NCI-H2107 (cell line): ENCODE measurements at places on chromosomes 6 and 20.

- no peak for DNase-seq
These were observed 843 bp downstream of the FBXO9 start for GRCh38 chr6:53066077-53066417.

DNA sequence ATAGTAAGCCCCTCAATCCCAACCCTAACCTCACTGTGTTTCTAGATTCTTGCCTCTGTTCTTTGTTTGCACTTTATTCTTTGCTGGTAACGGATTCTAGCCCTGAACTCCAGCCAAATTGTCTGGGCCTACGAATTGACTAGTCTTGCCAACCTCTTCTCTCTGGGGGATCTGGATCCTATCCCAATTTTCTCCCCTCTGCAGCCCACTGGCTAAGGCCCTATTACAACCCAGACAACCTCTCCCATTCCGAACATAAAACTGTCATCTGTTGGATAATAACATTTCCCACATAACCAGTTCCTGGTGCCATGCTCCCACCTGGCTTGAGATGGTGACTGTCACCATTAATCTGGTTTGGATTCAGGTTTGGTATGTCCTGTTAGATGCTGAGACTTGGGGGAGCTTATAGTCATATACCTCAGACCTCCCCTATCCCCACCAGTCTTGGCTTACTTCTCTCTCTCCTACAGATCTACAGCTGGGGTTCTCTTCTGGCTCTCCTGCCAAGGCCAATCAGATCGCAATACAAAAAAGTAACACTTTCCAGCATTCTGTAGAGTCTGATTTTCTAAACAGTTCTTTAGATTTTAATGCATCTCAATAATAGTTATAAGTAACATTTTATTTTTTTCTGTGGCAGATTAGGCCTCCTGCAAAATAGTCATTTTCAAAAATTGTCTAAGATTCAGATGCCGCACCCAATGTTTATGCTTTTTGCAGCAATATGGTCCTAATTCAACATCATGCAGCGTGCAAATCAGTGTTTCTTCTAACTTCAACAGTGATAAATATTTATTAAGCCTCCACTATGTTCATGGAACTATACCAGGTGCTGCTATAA lies 29.8 kb upstream of the AHI1 start:
- DNase-seq, result no peak

GRCh38 chr20:43387737-43388136 lies 70.0 kb upstream of the SRSF6 start:
- DNase-seq, result no peak

DNA sequence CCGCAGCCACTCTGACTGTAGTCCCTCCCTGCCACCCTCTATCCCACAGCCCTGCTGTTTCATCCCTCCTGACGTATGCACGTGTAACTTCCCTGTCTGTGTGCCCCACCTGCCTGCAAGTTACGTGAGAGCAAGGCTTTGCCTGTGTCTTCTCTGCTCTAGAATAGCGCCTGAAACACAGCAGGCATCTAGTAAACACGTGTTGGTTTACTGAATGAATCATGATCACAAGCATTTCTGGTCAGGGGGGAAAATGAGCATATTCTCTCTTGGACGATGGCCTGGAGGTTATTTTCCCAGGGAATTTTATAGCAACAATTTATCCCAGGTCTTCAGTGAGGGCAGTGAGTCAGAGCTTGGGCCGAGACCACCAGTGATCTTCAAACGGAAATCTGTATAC lies 38.3 kb downstream of the PSMG4 start:
- no peak for DNase-seq

DNA sequence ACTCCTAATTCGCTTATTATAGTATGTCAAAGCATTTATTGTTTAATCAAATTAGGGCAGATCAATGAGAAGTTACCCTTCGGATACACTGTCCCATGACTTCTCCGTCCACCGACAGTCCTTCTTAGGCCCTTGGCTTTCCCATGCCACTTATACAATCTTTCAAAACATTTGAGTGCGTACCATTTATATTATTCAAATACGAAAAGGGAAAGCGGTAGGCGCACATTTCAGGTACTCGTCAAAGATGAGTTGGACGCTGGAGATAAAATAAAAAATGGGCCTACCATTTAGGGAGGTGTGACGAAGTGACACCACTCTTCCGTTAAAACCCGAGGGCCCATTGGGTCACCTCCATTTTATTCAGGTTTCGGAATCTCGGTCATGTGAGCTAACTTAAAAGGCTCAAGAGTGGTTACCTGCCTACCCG lies 542 bp upstream of the AFG1L start:
- DNase-seq, result no peak

GRCh38 chr6:56486681-56487080 lies 156.0 kb downstream of the DST start:
- DNase-seq, result no peak

DNA sequence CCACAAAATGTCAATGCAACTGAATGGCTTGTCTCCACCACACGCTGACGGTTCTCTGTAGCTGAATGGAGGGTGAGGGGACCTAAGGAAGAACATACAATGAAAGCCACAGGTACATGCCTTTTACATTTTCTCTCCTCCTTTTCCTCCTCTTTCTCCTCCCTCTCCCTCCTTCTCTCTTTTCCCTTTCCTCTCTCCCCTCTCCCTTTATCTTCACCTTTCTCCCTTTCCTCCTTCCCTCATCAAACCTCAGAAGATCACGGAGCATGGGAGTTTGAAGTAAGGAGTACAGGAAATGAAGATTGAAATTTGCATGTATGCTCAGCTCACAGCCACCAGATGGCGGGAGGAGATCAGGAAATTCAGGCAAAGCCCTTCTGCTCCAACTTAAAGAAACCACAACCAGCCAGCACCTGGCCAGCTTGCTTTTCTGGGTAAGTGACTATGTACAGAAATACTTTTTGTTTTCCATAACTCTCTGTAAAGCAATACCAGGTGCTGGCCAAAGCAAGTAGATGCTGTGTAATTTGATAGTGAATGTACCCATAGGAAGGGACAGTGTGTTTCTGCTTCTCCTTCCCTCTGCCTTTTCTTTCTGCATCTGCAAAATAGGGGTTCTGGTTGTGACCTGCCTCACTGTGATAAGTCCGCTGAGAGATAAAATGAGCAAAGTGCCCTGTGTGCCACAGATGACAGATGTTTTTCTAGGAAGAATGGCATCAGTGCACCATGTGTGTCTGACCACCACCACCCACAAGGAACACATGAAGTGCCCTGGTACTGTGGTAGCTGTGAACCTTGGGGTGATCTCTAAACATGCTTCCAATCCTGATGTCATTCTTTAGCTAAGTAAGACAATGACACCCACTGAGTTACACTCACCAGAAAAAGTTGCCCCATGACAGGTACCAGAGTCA lies 18.6 kb upstream of the FOXO3 start:
- peak; percentile 81 for DNase-seq

DNA sequence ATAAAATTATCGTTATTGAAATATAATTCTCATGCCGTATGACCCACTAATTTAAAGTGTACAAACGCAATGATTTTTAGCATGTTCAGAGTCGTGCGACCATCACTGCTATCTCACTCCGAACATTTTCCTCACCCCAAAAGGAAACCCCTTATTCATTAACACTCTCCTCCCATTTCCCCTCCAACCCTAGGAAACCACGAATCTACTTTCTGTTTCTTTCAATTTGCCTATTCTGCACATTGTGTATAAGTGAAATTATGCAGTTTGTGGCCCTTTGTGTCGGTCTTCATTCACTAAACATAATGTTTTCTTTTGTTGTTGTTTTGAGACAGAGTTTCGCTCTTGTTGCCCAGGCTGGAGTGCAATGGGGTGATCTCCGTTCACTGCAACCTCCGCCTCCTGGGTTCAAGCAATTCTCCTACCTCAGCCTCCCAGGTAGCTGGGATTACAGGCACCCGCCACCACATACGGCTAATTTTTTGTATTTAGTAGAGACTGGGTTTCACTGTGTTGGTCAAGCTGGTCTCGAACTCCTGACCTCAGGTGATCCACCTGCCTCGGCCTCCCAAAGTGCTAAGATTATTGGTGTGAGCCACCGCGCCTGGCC lies 99.7 kb upstream of the ZNF217 start:
- DNase-seq, result no peak

GRCh38 chr6:16184129-16184528 lies 54.3 kb upstream of the GMPR start:
- no peak for DNase-seq

DNA sequence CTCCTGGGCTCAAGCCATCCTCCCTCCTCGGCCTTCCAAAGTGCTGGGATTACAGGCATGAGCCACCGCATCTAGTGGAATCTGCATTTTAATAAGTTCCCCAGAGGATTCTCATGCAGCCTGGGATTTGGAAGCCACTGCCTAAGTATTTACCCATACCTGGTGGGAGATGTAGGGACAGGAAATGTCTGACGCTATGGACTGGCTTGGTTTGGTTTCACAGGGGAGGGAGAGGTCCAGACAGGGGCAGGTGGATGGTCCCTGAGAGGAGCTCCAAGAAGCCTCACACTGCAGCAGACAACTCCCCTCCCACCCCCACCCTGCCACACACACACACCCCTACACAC lies 4.4 kb downstream of the VSTM2L start:
- DNase-seq, result no peak

GRCh38 chr6:91895599-91896285 lies 1308.9 kb upstream of the MAP3K7 start:
- DNase-seq, result no peak

- DNase-seq, result no peak
These were observed 5.4 kb upstream of the FOXF2 start for GRCh38 chr6:1383729-1384548.

DNA sequence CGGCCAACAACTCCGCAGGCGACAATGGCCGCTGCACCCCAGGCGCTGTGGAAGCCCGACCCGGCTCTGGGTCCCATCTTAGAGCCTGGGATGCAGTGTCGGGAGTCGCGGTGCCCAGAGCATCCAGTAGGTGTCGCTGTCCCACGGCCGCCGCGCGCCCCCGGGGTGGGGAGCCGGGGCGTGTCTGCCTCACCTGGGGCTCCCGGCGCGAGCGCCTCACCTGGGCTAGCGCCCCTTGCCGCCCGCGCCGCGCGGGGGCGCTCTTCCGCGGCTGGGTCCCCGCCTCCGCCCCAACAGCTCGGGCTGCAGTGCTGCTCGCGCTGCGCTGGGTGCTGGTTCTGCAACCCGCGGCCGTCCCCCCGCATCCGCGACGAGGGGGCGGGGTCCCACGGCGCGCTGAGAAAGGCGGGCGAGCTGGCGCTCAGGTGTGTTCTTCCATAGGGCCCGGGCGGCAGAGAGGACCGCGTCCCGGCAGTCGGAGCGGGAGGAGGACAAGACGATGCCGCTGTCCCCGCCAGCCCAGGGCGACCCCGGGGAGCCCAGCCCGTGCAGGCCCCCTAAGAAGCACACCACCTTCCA lies at the start of gene CRYBG1:
CRYBG1 (plus strand) TSS at position 308 of the 579 bp plus-strand sequence; CDS start at position 500, 192 bp downstream.
- peak; percentile 73 for DNase-seq

- DNase-seq, result no peak
These were observed 764.1 kb upstream of the MMS22L start for GRCh38 chr6:98047164-98047563.

GRCh38 chr6:19837511-19838441 lies 606 bp downstream of the ID4 start:
- DNase-seq, result no peak

DNA sequence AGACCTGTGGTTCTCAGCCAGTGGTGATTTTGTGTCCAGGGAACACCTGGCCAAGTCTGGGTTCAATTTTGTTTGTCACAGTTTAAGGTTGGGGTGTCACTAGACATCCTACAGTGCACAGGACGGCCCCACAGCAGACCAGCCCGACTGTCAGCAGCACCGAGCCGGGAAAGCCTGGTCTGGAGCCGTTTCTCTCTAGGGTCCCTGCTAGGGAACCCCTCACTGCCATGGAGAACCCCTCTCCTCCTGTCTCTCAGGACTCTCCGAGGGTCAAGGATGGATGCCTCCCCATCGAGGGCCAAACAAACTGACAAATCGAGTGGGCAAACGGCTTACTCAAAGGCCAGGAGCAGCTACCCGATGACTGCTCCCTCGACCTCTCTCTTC lies 15.8 kb upstream of the STX16 start:
- DNase-seq, result no peak

- no peak for DNase-seq
These were observed 46.3 kb upstream of the STXBP5 start for GRCh38 chr6:147157930-147158329.

DNA sequence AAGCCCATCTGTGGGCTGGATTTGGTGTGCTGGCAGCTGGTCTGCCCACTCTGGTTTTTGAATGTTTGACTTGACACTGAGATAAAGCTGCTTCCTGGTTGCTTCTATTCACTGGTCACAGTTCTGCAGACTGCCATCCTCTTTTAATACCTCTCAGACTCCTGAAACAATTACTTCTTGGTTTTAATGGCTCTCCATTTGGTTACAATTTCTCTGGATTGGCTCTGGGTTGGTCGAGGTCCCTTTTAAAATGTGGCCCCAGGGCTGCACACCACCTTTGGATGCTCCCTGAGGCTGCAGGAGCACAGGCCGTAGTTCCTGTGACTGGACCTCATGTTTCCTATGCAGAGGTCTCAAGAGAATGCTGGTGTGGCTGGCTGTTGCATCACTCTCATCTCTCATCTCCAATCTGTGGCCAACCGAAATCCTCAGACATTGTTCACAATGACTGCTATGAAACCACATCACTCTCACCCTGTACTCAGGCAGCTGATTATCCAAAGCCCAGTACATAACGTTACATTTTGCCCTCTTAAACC lies 98.5 kb downstream of the INSM1 start:
- no peak for DNase-seq

- no peak for DNase-seq
These were observed 112.0 kb upstream of the SRSF6 start for GRCh38 chr20:43345676-43346075.

GRCh38 chr6:16130932-16131387 lies 2.1 kb downstream of the MYLIP start:
- DNase-seq, result no peak

GRCh38 chr6:130517444-130517931 lies 151.7 kb downstream of the TMEM200A start:
- no peak for DNase-seq

GRCh38 chr20:14919501-14920081 lies 582.2 kb upstream of the FLRT3 start:
- peak; percentile 2 for DNase-seq

GRCh38 chr6:151661928-151662327 lies 145.6 kb upstream of the ESR1 start:
- no peak for DNase-seq

DNA sequence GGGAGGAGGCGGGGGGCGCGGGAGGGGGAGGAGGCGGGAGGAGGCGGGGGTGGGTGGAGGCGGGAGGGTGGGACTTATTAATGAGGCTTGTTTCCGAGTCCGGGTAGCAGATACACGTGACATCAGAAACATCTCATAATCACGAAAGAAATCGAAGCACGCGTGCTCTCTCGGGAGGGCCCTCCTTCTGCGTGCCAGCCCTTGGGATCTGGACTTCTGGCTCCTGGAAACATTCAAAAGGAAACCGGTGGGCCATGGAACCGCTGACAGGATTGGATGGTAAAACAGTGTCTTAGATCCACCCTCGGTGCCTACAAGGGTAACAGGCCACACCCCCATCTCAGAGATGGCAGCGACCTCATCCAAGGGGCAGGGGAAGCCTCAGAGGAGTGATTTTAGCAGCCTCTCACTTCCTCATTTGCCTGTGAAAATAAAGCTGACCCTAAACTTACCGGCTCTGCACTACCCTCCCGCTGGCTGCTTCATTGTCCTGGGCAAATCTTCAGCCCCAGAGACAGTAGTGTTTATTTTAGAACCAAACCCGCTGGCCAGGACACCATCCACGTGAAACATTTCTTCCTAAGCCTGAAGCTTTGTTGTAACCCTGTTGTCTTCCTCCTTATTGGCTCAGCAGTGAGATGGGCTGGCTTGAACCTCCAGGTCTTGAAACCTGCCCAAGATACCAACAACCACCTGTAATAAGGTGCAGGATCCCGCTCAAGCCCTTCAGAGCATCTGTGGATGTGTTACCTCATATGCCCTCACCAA lies 97.5 kb downstream of the PSMG4 start:
- DNase-seq, result no peak

GRCh38 chr20:22776369-22776768 lies 192.0 kb upstream of the FOXA2 start:
- no peak for DNase-seq
